ENCODE measurements at places on chromosomes 7 and 10.

GRCh38 chr10:125344573-125345171, 184.3 kb upstream of the CTBP2 start:
- DNase-seq = no peak

DNA sequence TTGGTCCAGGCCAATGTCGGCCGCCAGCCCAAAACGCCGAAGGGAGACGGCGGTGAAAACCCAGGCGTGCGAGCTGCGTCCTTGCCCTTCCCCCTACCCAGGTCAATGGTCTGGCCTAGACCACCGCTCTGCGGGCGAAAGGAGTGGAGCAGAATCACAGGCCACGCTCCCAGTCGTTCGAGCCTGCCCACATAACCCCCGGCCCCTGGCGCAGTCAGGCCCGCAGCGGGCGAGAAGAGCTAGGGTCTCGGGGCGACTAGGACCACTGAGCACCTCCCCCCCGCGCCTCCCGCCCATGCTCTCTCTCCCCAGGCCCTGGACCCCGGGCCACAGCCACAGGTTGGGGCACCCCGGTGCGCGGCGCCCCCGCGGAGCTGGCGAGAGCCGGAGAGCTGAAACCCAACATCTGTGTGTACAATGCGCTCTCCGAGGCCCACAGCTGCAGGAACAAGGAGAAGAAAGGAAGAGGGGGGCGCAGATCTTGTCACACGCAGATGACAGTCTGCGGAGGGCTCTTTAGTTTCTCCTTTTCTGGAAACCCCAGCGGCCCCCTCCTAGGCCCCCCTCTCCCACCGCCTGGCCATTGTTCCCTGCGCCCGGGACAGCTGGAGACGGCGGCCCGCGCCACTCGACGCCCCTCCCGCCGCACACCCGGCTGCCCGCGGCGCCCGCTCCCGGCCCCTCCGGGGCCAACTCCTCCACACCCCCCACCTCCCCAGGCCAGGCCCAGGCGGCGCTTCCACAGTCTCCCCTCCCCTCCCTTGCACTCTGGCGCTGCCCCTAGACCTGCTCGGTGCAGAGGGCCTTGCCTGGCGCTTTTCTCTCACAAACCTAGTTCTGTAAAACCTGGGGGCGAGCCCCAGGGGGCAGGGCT, 355.0 kb downstream of the DNAJB6 start:
- DNase-seq = no peak

DNA sequence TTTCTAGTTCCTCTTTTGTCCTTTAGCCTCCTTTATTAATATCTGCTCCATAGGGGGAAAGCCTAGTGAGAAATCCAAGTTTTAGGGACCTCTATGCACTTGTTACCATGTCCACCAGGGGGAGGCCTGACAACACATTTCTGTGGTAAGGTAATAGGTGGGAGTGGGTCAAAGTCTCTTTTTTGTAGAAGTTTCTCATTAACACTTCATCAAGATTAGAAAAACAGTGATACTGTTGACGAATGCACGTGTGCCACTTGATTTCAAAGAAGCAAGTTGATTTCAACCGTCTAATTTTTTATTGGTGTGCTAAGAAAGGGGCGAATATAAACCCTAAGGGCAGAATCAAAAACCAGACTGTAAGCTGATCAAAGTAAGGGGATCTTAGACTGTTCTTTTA, 30.6 kb downstream of the CISD1 start:
- peak; percentile 48 for DNase-seq

DNA sequence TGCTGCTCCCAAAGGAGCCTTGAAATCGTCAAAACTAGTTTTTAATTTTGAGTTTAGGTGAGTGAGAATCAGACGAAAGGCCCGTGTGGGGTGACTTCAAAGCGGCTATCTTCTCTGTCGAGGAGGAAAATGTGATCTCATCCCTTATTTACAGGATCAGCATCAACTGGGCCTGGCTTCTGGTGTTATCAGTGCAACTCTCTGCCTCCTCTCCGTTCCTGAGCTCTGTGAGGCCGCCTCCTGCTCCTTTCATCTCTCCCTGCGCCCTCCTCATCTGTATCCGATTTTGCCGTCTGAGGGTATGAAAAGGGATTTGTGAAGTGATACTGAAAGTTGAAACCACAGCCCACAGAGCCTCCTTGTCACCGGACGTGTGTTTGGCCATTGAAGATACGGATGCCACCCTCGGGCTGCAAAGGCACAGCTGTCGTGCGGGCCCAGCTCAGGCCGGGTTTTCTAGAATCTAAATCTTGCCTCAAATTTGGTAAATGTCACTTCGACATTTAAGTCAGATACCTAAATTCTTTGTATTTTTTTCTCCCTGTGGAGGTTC, 408.7 kb upstream of the ADARB2 start:
- DNase-seq = no peak

GRCh38 chr10:86439544-86439943, 72.9 kb upstream of the GRID1 start:
- DNase-seq = peak; percentile 67

- no peak for DNase-seq
Observed at GRCh38 chr7:71761336-71761735, 629.4 kb downstream of the GALNT17 start.

GRCh38 chr7:264541-265191, 25.3 kb upstream of the FOXL3 start:
- DNase-seq = peak; percentile 32

- DNase-seq = no peak
Observed at GRCh38 chr7:144665689-144666381, 170.0 kb downstream of the TPK1 start.

GRCh38 chr10:86596266-86596665, 58.1 kb upstream of the OPN4 start:
- DNase-seq = no peak

DNA sequence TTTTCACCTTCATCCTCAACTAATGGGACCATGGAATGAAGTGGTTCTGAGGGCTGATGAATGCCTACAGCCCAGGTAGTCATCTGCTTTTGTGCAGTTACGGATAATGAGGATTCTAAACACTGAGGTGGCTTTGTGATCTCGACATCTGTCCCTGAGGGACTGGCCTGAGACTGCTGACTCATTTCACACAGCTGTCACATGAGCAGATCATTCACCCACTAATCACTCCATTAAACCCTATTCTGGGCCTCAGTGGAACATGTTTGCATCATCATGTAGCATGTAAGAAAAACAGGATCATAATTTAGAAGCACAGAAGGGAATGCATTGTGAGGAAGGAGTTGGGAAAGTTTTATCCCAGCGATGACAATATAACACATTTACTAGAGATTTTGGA, 79.4 kb upstream of the FEZF1 start:
- DNase-seq = no peak

Data from Right ventricle myocardium superior (tissue), 1 donor.